ENCODE measurements at places on chromosomes 11 and 22.

DNA sequence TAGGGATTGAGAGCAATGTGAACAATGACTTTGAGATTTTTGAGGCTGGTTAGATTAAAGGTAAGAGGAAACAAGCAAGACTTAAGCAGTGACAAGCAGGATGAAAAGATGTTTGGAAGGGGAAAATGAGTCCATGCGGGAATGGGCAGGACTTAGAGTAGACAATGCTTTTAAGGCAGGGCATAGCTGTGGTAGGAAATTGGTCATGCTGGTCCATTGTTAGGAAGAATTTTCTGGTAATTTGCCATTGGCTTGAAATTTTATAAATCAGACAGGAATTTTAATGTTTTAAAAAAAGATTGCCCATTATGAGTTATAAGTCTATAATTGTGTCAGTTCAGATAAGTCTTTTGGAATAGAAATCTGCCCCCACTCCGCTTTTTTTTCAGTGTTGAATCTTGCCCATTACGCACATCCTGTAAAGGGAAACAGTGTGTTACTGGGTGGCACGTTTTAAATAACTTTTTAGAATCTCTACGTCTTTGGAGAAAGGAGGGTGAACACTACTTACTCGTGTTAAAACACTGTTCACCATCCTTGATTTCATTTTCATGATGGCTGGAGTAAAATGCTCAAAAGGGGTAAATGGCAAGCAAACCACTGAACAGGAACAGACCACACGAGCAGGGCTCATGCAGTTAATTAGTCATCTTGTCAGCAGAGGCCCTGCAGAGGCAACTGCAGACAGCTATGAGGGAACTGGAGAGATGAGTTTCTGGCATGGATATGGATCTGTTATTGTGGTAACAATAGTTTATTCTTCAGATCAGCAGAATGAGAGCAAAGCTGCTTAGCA is 25.0 kb downstream of the SWAP70 start:
- peak; percentile 71 for DNase-seq

- DNase-seq, result no peak
Measured at GRCh38 chr22:43994006-43994405, 30.1 kb upstream of the PARVB start.

GRCh38 chr22:27137871-27138337 is 480.5 kb downstream of the MIAT start:
- no peak for DNase-seq

GRCh38 chr11:66857927-66858185 is 992 bp downstream of the LRFN4 start:
- DNase-seq, result no peak

DNA sequence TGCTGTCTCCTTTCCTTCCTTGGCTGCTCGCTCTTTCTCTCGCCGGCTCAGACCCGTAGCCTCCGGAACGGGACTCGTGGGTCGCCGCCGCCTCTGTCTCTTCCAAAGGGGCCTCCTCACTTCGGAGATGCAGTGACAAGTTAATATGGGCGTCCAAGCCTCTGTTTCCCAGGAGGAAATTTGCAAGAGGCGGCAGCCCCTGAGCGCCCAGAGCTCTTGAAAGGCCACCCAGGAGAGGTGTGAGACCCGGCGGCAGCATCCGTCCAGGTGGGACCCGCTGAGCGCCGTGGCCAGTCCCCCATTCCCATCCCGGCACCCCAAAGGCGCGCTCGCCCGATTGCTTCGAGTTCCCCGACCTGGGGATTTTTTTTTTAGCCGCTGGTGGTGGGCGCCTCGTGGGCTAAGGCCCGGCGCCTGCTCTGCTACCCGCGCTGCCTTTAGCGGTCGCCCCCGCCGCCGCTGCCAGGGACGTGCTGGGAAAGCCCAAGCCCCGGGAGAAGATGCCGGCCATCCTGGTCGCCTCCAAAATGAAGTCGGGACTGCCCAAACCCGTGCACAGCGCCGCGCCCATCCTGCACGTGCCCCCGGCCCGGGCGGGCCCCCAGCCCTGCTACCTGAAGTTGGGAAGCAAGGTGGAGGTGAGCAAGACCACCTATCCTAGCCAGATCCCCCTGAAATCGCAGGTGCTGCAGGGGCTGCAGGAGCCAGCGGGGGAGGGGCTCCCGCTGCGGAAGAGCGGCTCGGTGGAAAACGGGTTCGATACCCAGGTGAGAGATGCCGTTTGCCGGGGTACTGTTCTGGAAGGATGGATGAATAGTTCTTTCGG is 772 bp downstream of the NAV2 start:
- peak; percentile 47 for DNase-seq

GRCh38 chr11:119608201-119608600 is 120.8 kb downstream of the NECTIN1 start:
- DNase-seq, result no peak

DNA sequence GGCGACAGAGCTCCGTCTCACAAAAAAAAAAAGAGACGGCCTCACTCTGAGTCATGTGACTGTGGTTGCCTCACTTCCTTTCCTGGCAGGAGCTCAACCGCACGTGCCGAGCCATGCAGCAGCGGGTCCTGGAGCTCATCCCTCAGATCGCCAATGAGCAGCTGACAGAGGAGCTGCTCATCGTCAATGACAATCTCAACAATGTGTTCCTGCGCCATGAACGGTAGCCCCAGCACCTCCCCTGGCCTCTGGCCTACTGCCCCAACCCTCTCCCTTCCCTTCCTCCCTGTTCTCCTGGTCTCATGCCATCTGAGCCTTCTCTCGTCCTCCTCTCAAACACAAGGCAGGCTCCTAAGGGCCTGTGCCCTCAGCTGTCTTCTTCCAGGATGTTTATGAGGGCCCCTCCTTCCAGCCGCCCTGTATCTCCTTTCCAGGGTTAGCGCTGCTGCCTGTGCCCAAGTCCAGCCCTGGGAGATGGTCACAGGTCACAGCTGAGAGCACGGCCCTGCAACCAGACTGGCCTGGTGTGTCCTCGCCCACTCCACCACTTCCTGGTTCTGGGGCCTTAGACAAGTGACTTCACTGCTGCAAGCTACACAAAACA is 30.7 kb downstream of the TOM1 start:
- no peak for DNase-seq

GRCh38 chr22:37522482-37522881 is 3.3 kb upstream of the CARD10 start:
- DNase-seq, result no peak

- no peak for DNase-seq
Measured at GRCh38 chr22:31332886-31333285, 13.3 kb downstream of the PATZ1 start.

DNA sequence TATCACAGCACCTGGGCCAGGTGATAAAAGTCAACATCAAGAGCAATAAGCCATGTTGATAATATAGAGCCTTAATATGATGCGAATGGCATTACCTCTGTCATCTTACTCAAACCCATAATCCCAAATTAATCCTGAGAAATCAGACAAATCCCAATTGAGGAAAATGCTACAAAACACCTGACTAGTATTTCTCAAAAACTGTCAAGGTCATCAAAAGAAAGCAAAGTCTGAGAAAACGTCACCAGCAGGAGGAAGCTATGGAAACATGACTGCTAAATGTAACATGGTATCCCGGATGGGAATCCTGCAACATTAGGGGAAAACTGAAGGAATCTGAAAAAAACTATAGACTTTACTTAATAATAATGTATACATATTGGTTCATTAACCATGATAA is 29.6 kb downstream of the ASCL2 start:
- no peak for DNase-seq

DNA sequence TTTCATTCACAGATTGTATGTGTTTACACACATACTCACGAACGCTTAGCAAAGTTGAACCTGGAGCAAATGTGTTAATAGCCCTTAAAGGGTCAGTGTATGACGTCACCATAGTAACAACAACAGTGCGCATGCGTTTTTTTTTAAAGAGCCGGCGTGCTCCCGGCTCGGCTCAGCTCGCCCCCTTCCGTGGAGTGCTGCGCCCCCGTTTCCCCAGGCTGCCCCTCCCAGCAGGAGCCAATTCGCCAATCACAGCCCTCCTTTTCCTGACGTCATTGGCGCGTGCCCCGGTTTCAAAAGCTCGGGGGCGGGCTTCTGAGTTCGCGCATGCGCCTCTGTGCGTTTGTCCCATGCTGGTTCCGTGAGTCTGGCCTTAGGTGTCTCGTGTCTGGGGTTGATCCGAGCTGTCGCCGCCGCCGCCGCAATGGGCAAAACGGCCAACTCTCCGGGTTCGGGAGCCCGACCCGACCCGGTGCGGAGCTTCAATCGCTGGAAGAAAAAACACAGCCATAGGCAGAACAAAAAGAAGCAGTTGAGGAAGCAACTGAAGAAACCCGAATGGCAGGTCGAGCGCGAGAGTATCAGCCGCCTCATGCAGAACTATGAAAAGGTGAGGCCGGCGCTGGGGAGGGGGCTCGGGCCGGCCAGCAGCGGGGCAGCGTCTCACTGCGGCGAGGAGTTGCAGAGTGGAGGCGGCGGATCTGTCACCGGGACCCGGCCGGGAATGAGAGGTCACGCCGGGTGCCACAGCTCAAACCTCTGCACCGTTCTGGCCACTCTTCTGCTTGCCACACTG is at the start of gene DDX10:
DDX10 (plus strand) TSS at position 340 of the 796 bp plus-strand sequence; CDS start at position 425, 85 bp downstream.
- peak; percentile 99 for DNase-seq

- peak; percentile 51 for DNase-seq
Measured at GRCh38 chr11:76008474-76008873, 193.5 kb downstream of the UVRAG start.

DNA sequence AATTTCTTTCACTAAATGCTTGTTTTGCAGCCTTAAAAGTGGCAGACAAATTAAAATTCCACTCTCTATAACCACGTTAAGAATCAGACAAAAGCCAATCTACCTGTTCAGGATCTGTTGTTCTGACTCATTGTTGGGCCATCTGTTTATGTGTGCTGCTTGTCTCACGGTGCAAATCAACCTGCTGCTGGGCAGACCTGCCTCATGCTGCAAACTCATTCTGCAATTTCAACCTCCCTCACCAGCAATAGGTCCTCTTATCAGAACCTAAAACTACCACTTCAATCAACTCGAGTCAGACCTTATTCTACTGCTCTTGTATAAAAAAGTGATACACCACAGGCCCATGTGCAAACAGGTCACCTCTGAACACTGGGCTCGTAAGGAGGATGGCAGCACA is 75.1 kb downstream of the LARGE2 start:
- DNase-seq, result no peak

DNA sequence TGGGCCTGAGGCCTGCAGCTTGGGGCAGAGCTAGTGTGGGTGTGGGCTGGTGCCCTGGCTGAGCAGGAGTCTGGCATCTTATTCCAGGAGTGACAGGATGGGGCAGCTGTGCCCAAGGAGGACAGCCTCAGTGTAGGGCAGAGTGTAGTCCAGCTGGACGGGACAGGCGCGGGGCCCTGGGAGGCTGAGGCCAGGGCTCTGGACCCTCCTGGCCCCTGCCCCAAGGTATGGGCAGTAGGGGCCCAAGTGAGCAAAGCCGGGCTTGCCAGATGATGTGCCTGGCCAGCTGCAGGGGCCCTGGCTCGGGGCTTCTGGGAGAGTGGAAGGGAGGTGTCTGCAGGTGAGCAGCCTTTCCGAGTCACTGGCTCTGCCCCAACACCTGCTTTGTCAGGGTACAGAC is 1190.9 kb downstream of the BRD1 start:
- no peak for DNase-seq

- peak; percentile 23 for DNase-seq
Measured at GRCh38 chr11:86990031-86990430, 34.8 kb upstream of the FZD4 start.

GRCh38 chr11:115383431-115383830 is 120.8 kb downstream of the CADM1 start:
- DNase-seq, result no peak

- no peak for DNase-seq
Measured at GRCh38 chr11:1553808-1554594, 18.1 kb downstream of the DUSP8 start.

DNA sequence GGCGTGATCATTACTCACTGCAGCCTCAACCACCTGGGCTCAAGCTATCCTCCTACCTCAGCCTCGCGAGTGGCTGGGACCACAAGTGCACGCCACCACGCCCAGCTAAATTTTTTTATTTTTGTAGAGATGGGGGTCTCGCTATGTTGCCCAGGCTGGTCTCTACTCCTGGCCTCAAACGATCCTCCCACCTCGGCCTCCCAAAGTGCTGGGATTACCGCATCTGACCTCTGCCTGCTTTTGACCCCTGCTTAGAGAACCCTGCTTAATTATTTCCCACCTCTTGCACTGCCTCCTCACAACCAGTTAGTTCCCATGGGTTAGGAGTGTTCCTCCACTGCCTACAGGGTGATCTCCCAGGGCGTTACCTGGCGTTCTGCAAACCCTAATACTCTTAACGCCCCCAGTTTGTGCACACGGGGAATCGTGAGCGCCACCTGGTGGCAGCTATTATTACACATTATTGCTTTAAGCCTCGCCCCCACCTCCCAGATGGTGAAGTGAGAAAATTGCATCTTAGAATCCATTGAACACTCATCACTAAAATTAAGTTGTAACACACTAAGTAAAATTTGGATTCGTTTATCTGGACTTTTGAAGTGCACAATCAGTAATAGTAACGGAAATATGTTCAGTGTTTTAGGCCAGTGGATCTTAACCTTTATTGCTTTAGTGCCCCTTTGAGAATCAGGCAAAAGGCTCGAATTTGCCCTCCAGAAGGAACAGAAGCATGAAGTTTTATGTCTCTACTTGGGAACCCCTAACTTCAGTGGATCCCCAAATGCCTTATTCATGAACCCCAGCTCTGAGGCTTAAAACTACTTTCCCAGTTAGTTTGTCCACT is 61.4 kb upstream of the ASPHD2 start:
- DNase-seq, result peak; percentile 75

DNA sequence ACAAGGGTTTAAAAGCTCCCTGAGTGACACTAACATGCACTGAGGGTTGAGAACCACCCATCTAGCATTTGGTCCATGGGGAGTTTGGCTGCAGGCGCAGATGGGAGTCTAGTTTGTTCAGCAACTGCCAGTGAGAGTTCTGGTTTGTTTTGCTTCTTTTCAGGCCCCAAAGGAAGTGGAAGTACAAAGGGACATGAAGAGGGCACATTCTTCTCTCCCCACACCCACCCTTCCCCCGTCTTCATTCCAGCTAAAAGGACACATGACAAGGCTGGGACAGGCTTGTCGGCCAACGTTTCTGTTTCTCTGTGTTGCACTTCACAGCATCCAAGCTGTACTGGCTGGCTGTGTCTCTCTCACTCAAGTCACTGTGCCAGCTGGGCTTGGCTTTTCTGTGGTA is 8.2 kb upstream of the ENDOD1 start:
- DNase-seq, result peak; percentile 45

All from adipocyte (in vitro differentiated cells).